ENCODE measurements at places on chromosomes 4 and X.

DNA sequence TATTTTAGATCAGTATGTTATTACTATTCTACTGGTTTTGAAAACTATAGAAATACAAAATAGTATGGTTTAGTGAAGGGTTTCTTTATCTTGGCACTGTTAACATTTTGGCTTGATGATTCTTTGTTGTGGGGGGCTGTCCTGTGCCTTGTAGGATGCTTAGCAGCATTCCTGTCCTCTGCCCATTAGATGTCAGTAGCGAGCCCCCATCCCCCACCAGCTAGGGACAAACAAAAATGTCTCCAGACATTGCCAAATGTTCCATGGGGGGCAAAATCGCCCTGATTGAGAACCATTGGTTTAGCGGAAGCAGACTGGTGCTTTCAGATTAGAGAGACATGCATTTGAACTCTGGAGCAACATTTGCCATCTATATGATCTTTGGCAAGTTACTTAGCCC, 23.3 kb downstream of the SPARCL1 start:
- no peak for DNase-seq

DNA sequence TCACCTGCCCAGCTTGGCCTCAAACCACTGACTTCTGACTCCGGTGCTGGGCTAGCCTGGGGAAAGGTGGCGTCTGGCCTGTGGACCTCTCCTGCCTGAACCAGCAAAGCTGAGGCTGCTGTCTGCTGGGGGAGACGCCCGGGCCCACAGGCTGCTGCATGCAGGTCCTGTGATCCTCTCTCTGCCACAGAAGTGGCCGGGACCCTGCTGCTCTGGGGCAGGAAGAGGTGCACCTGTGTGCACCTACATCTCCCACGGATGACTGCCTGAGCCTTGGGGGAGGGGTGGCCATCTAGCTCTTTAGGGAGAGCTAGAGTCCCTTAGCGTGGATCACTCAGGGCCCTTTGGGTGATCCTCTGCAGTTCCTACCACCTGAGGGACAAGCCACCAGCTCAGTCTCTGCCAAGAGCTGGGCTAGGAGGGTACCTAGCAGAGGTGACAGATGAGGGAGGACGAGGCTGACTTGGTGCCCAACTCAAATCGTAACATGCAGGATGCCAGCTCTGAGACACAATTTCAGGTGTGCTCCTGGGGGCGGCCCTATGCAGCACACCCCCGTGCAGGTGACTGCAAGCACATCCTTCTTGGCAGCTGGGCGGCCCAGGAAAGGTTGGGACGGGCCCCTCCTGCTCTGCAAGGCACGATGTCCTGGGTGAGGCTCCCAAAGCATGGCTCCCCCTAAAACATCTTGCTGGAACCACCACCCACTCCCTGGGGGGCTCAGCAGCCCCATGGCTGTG, 22.5 kb downstream of the LETM1 start:
- no peak for DNase-seq

DNA sequence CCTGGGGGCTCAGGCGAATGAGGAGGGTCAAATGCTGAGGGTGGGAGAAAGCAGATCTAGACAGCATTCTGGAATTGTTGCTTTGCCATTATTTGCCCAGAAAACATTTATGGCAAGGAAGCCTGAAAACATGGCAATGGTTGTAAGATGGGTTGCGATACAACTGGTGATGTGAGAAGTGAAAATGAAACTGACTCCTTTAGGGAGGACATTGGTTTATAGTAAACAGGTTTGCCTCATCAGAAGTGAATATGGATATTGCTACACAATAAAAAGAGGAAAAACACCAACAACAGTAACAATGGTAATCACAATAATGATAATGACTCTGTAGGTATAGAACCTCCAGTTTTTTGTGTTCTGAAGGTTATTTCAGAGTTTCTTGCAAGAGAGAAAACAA, 107.0 kb upstream of the TBC1D9 start:
- no peak for DNase-seq

DNA sequence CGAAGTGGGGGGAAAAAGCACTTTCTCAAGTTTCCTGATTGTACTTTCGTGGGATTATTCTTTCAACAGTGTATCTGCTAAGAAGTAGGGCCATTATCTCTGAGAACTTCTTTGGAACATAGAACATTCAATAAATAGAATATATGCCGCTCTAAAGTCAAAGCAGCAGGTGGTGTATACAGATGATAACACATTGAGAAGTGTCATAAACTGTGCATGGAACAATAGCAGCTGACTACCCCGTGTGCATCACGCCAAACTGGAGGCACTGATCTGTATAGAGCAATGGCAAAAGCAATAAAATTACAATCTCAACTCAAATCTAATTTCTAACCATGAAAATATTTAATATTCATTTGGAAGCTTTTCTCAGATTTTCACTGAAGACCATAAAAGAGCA, 175.3 kb downstream of the DCTD start:
- DNase-seq = no peak

DNA sequence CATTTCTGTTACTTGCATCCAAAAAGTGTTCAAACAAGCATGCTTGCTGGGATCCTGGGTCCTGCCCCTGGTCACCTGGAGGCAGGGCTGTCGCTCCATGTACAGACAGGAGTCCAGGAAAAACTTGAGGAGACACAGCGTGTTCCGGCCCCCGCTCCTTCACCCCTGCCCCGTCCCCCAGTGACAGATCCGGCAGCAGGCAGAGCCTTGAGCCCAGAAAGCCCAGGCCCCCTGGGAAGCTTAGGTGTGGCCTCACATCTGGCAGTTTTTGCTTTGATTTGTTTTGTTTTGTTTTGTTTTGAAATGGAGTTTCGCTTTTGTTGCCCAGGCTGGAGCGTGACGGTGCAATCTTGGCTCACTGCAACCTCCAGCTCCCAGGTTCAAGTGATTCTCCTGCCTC, 67.0 kb downstream of the TRMT44 start:
- DNase-seq = no peak
